Naive thymus-derived CD4-positive, alpha-beta T cell (primary cell): ENCODE measurements at places on chromosomes 16 and 17.

DNA sequence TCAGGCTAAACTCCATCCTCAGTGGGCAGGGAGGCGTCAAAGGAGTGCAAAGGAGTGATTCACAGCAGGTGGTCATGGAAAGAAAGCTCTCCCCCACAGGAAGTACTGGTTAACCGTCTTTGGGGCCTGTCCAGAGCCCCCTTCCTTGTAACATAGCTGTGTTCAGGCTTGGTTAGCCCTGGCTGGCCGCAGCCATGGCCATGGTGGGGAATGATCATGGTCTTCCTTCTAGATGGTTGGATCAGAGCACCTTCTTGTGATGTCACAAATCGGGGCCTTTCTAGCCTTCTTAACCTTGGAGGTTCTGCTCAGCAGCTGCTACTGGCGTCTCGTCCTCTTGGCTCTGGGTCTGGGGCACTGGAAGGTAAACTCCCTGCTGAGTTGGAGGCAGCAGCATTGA lies 15.8 kb downstream of the NKD1 start:
- no peak for DNase-seq

DNA sequence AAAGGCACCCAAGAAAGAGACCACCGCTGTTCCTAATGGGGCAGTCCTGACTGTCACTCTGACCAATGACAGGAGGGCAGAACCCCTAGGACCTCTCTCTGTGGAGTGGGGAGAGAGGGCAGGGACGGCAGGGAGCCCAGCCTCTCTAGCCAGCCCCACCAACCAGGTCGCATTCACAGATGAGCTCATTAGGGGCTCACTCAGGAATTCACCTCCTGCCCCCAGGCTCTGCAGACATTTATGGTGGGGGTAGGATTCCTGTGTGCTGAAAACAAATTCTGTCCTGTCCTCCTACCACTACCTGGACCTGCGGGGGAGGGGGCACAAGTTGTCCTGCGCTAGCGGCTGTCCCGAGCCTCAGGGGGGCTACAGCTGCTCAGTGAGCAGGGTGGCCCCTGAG lies 27.7 kb upstream of the GPRC5C start:
- DNase-seq, result no peak

DNA sequence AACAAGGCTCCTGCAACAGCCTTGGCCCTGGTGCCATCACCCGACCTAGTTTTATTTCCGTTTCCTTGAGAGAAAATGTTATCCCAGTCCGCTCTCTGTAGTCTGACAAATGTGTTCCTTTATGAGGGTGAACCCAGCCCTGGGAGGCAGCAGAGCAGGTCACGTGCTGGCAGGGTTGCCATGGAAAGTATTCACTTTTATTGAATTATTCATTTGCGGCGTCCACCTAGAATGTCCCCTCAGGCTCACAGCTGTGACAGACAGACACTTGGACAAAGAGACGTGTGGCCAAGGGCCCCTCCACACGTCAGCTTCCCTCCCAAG lies 90.0 kb downstream of the WSCD1 start:
- DNase-seq, result no peak

- DNase-seq, result peak; percentile 85
Observed at GRCh38 chr16:30183233-30184095, at the start of gene CORO1A. Gene CORO1A, plus strand, starts transcription at chr16:30183602. Its CDS starts 1,608 bp downstream, at chr16:30185210.

GRCh38 chr17:7225711-7226331 lies 6.1 kb downstream of the ACADVL start:
- no peak for DNase-seq
